ENCODE measurements at places on chromosomes 16 and 17.

DNA sequence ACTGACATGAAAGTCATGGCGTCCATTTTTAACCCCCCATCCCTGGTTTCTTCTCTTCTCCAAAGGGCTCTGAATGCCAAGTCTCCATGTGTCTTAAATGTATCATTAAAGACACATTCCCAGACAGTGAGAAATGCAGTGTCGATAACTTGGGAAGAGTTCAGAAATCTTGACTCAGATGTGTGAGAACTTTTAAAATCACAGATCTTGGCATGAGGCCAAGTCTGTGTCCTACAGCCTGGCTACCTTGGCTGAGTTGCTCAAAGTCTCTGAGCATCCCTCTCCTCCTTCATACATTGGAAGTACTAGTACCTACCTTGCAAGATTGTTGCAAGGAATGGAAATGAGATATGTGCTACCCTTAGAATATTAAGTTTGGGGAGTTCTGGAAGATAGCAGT is 1046.5 kb upstream of the RBFOX1 start:
- no peak for DNase-seq

- DNase-seq = no peak
Measured at GRCh38 chr17:71392715-71393567, 727.9 kb upstream of the SOX9 start.

DNA sequence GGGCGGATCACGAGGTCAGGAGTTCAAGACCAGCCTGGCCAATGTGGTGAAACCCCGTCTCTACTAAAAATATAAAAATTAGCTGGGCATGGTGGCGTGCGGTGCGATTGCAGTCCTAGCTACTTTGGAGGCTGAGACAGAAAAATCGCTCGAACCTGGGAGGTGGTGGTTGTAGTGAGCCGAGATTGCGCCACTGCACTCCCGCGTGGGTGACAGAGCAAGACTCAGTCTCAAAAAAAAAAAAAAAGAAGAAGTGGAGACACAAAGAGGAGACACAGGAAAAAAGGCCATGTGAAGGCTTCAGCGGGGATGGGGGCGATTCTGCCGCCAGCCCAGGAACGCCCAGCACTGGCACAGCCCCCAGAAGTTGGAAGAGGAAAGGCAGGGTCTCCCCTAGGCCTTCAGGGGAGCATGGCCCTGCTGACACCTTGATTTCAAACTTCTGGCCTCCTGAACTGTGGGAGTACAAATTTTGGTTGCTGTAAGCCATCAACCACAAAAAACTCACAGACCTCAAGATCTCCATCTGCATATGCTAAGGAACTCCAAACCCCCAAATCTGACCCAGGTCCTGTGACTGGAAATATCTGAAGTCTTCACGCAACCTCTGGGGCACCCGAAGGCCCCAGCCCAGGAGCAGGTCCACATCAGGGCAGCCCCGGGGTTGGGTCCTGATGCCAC is 7.0 kb downstream of the SGSH start:
- DNase-seq = no peak

GRCh38 chr16:65413861-65414260 is 292.0 kb upstream of the CDH11 start:
- DNase-seq = no peak

DNA sequence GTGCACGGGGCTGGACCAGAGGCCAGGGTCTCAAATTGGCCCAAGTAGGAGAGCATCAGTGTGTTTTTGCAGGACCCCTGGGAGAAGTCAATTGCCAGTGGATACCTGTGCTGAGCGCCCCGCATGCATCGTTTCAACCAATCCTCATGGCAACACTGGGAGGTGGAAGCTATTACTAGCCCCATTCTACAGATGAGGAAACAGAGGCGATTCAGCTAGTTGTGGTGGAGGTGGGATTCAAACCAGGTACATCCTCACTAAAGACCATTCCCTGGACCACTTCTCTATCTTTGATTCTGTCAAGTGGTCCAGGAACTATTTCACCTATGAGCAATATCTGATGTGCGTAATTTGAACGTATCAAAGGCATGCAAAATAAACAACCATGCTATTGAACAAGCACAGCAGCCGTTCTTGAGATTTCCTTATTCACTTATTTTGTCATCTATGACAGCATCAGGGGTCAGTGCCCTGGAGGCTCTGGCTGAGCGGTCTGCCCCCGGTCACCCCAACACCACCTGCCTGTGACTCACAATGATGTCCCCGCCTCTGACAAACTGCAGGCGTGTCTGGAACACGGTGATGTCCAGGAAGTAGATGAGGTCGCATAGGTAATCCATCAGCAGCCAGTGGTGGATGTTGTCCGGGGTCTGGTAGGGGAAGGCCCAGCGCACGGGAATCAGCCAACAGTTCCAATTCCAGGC is 54.0 kb downstream of the CNGB1 start:
- DNase-seq = no peak

DNA sequence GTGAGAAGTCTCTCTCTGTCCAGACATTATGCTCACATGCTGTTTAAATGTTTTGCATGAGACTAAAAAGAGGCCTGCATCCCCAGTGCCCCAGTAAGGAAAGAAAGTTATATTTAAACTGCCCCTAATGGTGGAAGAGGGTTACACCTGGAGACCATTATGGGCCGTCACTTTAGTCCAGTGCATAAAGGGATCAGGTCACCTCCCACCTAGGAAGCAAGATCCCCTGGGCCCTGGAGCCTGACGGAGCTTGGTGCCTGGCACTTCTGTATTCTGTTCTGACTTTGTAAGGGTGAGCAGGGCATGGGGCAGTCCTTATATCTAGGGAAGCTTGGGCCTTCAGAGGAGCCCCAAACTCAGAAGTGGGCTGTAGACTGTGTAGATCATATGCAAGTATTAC is 67.9 kb downstream of the CPPED1 start:
- no peak for DNase-seq

DNA sequence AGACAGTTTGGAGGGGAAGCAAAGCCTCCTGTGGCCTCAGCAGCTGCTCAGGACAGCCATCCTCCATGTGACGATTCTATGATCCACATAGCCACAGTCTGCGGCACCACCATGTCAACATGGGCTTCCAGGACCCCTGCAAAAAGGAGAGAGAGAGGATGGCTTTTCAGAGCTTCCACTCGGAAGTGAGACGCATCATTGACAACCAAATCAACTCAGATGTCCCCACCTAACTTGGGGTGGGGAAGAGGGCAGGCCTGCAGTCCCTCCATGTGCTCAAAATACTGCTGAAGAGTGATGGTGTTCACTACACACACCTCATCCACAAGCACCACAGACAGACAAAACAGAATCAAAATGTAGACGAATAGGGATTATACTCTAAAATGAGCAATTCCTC is 5.9 kb upstream of the METTL16 start:
- no peak for DNase-seq

DNA sequence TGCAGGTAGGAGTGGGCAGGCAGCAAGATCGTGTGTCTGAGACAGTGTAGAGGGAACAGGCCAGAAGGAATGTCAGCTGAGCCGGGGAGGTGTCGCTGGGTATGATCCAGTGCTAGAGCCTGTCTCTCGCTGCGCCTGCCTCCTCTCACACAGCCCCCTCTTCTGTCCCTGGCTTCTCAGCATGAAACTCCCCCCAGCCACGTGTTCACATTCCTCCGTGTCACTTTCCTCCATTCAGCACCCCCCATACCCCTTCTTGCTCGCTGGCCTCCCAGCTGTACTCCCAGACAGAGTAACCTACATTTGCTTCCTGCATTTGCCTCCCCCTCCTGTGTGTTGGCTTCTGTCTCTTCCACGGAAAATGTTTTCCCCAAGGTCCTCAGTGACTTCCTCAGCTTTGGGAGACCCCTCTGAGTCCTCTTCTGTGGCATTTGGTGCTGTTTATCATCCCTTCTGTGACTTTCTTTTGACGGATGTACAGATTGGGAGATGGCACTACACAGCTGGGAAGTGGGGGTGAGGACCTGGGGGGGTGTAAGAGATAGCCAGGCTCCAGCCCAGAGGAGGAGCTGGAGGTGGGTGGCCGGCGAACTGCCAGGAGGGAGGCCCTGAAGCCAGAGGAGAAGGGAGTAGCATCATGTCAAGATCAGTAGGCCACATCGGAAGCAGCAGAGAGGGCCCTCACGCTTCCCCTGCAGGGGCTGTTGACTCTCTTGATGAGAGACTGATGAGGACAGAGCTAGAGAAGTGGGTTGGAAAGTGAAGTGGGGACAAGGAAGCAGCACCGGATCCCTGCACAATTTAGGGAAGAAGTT is 19.2 kb downstream of the SGF29 start:
- DNase-seq = no peak

GRCh38 chr17:6494239-6494941 is 50.1 kb downstream of the PIMREG start:
- DNase-seq = no peak

GRCh38 chr17:70181376-70181775 is 12.0 kb downstream of the KCNJ2 start:
- DNase-seq = no peak

- DNase-seq = no peak
Measured at GRCh38 chr17:16199093-16199492, 16.2 kb downstream of the NCOR1 start.

- DNase-seq = no peak
Measured at GRCh38 chr16:12172343-12172742, 195.8 kb downstream of the SNX29 start.

DNA sequence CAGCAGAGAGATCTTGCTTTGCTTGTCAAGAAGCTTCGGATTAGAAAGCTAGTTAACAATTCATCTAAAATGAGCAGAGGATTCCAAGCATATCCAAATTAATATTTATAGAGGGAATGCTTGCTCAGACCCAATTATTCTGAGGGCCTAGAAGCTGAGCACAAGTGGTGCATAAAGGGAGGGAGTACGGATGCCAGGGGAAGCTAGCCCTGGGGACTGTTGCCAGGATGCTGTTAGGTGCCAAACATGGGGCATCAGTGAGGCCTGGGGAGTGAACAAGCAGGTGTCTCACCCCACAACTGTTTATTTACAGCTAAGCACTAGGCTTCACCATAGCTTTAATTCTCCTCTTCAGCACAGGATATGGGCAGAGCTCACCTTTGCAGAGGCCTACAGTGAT is 684.1 kb upstream of the C16orf82 start:
- DNase-seq = no peak

DNA sequence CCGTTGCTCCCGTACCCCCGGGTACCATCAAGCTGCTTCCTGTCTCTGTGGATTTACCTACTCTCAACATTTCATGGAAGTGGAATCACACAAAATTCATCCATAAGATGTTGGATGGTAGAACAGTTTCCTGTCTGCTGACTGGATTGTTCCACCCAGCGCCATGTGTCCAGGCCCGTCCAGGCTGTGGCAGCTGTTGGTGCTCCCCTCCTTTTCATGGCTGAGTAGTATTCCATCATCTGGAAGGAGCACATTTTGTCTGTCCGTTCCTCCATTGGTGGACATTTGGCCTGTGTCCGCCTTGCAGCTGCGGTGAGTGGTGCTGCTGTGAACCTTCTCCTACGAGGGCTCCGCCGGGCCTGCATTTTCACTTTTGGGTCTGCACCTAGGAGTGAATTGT is 18.4 kb downstream of the TSC2 start:
- DNase-seq = no peak

DNA sequence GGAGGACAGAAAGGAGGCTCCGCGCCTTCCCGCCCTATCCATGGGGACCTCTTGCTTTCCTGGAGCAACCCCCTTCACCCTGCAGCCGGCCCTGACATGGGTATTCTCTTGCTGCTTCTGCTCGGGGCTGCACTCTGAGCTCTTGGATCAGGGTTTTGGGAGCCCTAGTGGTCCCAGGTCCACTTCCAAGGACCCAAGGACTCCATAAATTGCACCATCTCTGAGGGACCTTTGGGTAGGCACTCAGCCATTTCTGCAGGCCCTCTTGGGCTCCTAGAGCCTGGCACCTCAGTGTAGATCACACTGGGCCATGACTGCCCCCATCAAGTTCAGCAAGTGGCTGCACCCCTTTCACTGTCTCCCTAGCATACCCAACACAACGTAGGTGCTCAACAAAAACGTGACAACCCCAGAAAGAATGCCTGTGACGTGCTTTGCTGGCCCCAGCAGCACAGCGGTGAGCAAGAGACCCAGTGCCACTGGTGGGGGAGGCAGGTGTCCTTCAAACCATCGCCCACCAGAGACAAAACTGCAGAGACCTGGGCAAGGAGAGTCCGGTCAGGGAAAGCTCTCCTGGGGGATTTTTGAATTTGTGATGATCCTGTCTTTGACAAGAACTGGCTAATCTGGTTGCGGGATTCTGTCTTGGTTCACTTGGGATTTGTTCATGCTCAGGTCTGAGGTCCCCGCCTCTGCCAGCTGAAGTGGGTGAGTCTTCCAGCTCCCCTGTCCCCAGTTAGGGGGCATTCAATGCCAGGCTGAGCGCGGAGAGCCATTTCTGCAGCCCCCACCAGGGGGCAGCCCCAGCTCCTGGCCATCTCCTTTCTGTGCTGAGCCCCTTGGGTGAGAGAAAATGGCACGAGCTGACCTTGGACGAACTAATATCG is 2.5 kb upstream of the RAB11FIP4 start:
- no peak for DNase-seq

DNA sequence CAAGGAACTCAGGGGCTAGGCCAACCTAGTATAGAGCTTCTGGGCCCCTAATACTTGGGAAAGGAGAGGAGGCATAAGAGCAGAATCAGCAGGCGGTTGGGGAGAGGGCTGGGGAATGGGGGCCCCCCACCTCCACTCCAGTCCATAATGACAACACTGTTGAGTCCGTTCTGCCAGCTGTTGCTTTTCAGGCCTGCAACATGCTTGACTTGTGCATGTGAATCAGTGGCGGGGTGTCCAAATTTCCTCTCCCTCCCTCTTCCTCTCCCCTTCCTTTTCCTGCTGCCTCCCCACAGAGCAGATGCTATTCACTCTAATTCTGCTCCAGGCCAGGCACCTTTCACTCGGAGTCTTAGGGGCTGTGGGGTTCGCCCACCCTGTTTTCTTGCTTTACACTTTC is 31.7 kb downstream of the SGSM2 start:
- no peak for DNase-seq

DNA sequence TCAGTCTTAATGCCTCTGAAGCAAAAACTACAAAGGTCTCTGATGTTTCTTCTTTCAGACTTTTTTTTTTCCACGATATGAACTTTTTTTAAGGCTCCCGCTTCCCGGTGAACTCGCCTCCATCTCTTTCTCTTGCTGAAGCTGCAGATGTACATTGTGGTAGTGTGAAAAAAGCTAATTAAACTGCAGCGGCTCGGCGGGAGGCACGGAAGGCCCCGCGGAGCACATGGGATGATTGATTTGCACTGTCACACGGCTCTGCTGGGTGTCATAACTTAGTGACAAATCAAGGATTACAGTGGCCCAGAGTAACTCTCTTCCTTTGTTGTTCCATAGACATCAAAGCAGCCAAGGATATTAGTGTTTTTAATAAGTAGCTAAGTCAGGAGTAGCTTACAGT is 196.3 kb downstream of the AXIN2 start:
- DNase-seq = no peak

DNA sequence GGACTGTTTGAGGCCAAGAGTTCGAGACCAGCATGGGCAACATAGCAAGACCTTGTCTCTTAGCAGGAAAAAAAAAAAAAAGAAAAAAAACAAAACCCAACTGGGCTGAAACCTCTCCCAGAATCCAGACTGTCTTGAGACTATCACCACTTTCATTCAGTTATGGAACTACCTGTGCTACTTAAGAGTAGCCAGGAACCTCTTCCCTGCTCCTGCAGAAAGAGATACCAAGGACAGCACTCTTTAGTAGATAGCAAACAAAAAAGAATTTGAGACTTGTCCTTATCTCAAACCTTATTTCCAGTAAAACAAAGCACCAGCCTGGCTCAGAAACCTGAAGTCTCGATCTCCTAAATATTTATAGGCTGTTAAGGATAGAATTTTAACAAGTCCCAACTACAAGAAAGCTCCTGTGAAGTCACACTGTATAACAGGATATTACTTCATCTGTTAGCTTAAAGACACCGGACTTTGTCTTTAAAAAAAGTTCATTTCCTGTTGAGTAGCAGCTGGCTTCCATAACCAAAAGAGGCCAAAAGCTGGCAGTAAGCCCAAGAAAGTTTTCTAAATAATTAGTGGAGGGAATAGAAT is 5.1 kb downstream of the CDR2 start:
- DNase-seq = no peak

Measured in activated CD8-positive, alpha-beta memory T cell treated with anti-CD3 and anti-CD28 coated beads for 1 hour (primary cell).